ENCODE measurements at places on chromosomes 2 and 18. TPM values are rescaled to one million over a fixed set of nuclear protein-coding genes. Genes with fewer than 3 reads are reported as not detected.

THUMPD2 gene
- total RNA-seq = 14.7 TPM

SEC11C gene
- total RNA-seq = 163 TPM

APCDD1 gene
- not detected for total RNA-seq

RUFY4 gene
- not detected for total RNA-seq

PIEZO2 gene
- 0.61 TPM for total RNA-seq

REG3A gene
- not detected for total RNA-seq

L3MBTL4 gene
- total RNA-seq = 2.2 TPM

PDE11A gene
- total RNA-seq = 2.5 TPM

PCARE gene
- total RNA-seq = not detected

PXDN gene
- 3.1 TPM for total RNA-seq

UGT1A5 gene
- total RNA-seq = not detected

TNFRSF11A gene
- total RNA-seq = 2.1 TPM

FSHR gene
- total RNA-seq = not detected

SAG gene
- total RNA-seq = not detected

CDH2 gene
- 0.24 TPM for total RNA-seq

SCN3A gene
- 0.03 TPM for total RNA-seq

RBM44 gene
- 0.29 TPM for total RNA-seq

COL5A2 gene
- 6.7 TPM for total RNA-seq

DSC2 gene
- total RNA-seq = 0.29 TPM

CXCR1 gene
- not detected for total RNA-seq

EFEMP1 gene
- total RNA-seq = not detected

ACKR3 gene
- not detected for total RNA-seq

MLPH gene
- 82.9 TPM for total RNA-seq

LAMA3 gene
- 0.67 TPM for total RNA-seq

TCF7L1 gene
- total RNA-seq = 0.71 TPM

TDRD15 gene
- 0.16 TPM for total RNA-seq

MYCN gene
- total RNA-seq = 0.08 TPM

SOWAHC gene
- total RNA-seq = 8.5 TPM

PLEKHB2 gene
- 117 TPM for total RNA-seq

MIB1 gene
- total RNA-seq = 26.7 TPM

RNF144A gene
- 83.1 TPM for total RNA-seq

LCT gene
- not detected for total RNA-seq

CNTNAP5 gene
- not detected for total RNA-seq

CDH19 gene
- total RNA-seq = 76.4 TPM

TMEM163 gene
- total RNA-seq = not detected

USP37 gene
- total RNA-seq = 6.0 TPM

EFHD1 gene
- 0.71 TPM for total RNA-seq

CHAC2 gene
- 8.1 TPM for total RNA-seq

CSRNP3 gene
- 0.32 TPM for total RNA-seq

MYO5B gene
- 0.48 TPM for total RNA-seq

UGT1A3 gene
- total RNA-seq = not detected

ERBB4 gene
- total RNA-seq = 0.32 TPM

SDC1 gene
- total RNA-seq = 26.5 TPM

ITGB1BP1 gene
- 105 TPM for total RNA-seq

MCFD2 gene
- 182 TPM for total RNA-seq

KIAA2012 gene
- not detected for total RNA-seq

KHK gene
- 3.2 TPM for total RNA-seq

AGXT gene
- total RNA-seq = not detected

FKBP7 gene
- 33.5 TPM for total RNA-seq

EXOC6B gene
- 21.8 TPM for total RNA-seq

POTEI gene
- total RNA-seq = not detected

All from SK-MEL-5 (cell line).